ENCODE measurements at places on chromosomes 2 and 18. TPM values are rescaled to one million over a fixed set of nuclear protein-coding genes. Genes with fewer than 3 reads are reported as not detected.

The CYP27A1 gene
- 9.1 TPM for total RNA-seq

The REG3A gene
- not detected for total RNA-seq

The GPN1 gene
- total RNA-seq: 40.5 TPM

The TUBA3D gene
- not detected for total RNA-seq

The RTP5 gene
- not detected for total RNA-seq

The METTL8 gene
- 34.5 TPM for total RNA-seq

The RAMP1 gene
- total RNA-seq: not detected

The ZNF396 gene
- total RNA-seq: 0.29 TPM
